ENCODE measurements at places on chromosomes 5 and 9.

GRCh38 chr9:81635521-81636254 is 53.7 kb downstream of the TLE1 start:
- no peak for DNase-seq

DNA sequence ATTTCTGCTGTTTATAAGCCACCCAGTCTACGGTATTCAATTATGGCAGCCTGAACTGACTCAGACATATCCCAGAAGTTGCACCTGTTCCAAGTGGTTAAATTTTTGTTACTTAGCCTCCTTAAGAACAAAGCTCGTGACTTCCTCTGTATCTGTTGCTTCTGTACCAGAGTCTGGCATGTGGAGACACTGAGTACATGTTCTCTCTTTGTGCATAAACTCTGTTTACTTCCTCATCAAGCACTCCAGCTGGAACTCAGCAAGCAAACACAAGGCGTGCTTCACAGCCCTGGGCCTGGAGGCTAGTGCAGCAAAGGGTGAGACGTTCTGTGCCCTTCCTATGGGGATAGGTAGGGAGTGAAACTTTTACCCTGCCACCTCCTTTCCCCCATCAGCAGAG is 19.0 kb downstream of the C9orf152 start:
- no peak for DNase-seq

DNA sequence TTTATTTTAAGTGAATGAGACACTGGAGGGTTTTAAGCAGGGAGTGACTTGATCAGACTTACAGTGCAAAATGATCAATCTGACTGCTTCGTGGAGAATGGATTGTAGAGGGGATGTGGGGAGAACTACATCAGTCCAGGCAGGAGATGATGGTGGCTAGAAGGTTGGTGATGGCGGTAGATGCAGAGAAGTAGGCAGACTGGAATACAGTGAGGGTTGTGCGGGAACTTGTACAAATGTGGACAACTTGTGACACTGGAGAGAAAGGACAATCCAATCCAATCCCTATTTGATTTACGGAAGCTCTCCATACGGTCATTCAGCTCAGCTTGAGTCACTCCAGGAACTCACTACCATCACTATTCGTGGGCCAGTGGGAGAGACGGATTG is 593 bp downstream of the TIGD6 start:
- no peak for DNase-seq

DNA sequence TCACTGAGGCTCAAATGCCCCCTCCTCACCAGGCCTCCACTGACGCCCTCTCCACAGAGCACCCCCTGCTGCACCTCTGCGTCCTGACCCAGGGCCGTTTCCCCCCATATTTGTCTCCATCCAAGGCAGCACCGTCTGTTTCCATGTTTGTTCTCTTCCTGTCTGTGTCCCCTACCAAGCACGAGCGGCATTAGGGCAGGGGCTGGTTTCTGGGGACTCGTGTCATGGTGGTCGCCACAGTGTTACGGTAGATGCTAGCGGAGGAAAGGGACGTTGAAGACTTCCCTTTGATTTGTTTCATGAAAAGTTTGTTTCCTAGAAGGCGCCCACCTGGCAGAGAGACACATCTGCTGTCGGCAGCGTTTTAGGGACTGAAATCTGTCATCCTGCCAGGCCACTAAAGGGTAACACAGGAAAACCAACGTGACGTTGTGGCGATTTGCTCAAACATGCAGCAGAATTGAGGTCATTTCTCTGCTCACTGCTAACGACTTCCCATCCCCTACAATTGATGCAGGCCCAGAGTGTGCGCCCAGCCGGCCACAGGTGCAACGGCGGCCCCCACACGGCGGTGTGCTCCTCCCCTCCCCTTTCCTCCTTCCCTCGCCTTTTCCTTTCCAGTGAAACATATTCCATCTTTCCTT is 79.3 kb upstream of the IRX4 start:
- no peak for DNase-seq

Data from left hindlimb (tissue), 1 donor.